Dermis microvascular lymphatic vessel endothelial cell (primary cell): ENCODE measurements at places on chromosomes 4 and X. TPM values are rescaled to one million over a fixed set of nuclear protein-coding genes. Genes with fewer than 3 reads are reported as not detected.

RBM47 gene
- total RNA-seq = under 0.01 and 0.13 TPM in 2 replicates

MAGEA4 gene
- total RNA-seq = not detected in 2 replicates

MAGED4 gene
- total RNA-seq = 18.9 and 33.4 TPM in 2 replicates

VEGFD gene
- total RNA-seq = 0.26 and 0.51 TPM in 2 replicates

UGT2A1 gene
- total RNA-seq = not detected in 2 replicates

EREG gene
- under 0.01 TPM in 1 of 2 replicates, not detected in the other for total RNA-seq

TMSB15A gene
- total RNA-seq = 0.76 and 1.4 TPM in 2 replicates

CDX4 gene
- not detected in 2 replicates for total RNA-seq

ARHGAP6 gene
- 0.39 and 0.76 TPM in 2 replicates for total RNA-seq

IL3RA gene
- 15.9 and 20.4 TPM in 2 replicates for total RNA-seq

GPR34 gene
- not detected in 2 replicates for total RNA-seq

TEX13C gene
- total RNA-seq = not detected in 2 replicates

TRIM60 gene
- total RNA-seq = not detected in 2 replicates

ASB12 gene
- under 0.01 TPM in 1 of 2 replicates, not detected in the other for total RNA-seq

PI4K2B gene
- total RNA-seq = 19.7 and 24.4 TPM in 2 replicates

PABPC1L2B gene
- total RNA-seq = not detected in 2 replicates

TKTL2 gene
- total RNA-seq = not detected in 2 replicates

TSPAN6 gene
- 42.2 and 67.5 TPM in 2 replicates for total RNA-seq

ARL13A gene
- total RNA-seq = not detected in 2 replicates

EGFL6 gene
- total RNA-seq = not detected in 2 replicates

SLC9B1 gene
- 0.13 and 0.51 TPM in 2 replicates for total RNA-seq

PNCK gene
- not detected in 2 replicates for total RNA-seq

FUNDC2 gene
- 39.8 and 76.1 TPM in 2 replicates for total RNA-seq

ASB9 gene
- total RNA-seq = 2.9 and 4.1 TPM in 2 replicates

MAGEA11 gene
- not detected in 2 replicates for total RNA-seq

STPG2 gene
- 0.13 TPM in 1 of 2 replicates, not detected in the other for total RNA-seq

HERC5 gene
- total RNA-seq = 1.4 and 3.4 TPM in 2 replicates

NEIL3 gene
- 2.3 and 3.9 TPM in 2 replicates for total RNA-seq

CCDC158 gene
- total RNA-seq = not detected in 2 replicates

DGKK gene
- not detected in 2 replicates for total RNA-seq

NSUN7 gene
- under 0.01 TPM in 1 of 2 replicates, not detected in the other for total RNA-seq
